ENCODE measurements at places on chromosomes 3 and 15.

DNA sequence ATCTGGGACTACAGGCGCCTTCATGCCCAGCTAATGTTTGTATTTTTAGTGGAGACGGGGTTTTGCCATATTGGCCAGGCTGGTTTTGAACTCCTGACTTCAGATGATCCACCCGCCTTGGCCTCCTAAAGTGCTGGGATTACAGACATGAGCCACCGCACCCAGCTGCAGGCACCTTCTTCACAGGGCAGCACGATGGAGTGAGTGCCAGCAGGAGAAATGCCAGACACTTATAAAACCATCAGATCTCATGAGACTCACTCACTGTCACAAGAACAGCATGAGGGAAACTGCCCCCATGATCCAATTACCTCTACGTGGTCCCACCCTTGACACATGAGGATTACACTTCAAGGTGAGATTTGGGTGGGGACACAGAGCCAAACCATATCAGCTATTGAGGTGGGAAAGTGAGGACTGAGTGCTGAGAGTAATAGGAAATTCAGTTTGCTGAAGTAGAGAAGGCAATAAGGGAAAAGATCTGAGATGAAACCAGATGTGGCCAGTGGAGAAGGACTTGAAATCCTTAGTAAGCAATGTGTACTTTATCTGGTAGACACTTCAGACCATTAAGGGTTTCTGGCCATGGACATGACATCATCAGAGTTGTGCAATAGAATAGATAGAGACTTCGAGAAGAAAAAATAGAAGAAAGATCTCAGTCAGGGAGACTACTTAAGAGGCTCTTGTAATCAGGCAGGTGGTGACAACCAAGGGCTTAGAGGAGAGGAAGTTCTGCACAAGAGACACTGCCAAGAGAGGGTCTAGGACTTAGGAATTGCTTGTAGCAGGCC is 18.1 kb upstream of the ATP13A5 start:
- no peak overlapping the region for H3K27ac ChIP-seq
- no peaks in the 10 kb centered on the region for H3K4me1 ChIP-seq
- no peaks in the 10 kb centered on the region for H3K27me3 ChIP-seq
- H3K4me3 ChIP-seq = no peak overlapping the region

DNA sequence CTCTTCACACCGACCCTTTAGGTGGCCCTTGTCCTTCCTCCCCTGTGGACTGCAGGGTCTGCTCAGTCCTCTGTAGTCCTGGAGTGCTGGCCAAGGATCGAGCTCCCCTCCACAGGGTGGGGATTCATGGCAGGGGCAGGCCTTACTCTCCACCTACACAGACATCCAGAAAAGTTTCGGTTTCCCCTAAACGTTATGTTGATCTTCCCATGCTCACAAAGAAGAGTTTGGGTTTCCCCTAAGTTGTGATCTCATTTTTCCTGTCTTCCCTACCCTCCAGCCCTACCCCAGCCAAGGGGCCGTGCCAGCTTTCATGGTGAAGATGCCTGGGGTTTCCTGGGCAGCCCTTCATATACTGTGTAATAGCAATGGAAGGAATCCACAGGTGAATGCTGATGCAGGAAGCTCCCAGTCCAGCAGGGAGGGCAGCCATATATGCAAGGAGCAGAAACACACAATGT is 10.3 kb downstream of the STOML1 start:
- no peak overlapping the region for H3K4me3 ChIP-seq
- peaks cover 37% of the 10 kb centered on the region for H3K4me1 ChIP-seq
- H3K27me3 ChIP-seq = peaks cover 11% of the 10 kb centered on the region
- H3K27ac ChIP-seq = no peak overlapping the region

DNA sequence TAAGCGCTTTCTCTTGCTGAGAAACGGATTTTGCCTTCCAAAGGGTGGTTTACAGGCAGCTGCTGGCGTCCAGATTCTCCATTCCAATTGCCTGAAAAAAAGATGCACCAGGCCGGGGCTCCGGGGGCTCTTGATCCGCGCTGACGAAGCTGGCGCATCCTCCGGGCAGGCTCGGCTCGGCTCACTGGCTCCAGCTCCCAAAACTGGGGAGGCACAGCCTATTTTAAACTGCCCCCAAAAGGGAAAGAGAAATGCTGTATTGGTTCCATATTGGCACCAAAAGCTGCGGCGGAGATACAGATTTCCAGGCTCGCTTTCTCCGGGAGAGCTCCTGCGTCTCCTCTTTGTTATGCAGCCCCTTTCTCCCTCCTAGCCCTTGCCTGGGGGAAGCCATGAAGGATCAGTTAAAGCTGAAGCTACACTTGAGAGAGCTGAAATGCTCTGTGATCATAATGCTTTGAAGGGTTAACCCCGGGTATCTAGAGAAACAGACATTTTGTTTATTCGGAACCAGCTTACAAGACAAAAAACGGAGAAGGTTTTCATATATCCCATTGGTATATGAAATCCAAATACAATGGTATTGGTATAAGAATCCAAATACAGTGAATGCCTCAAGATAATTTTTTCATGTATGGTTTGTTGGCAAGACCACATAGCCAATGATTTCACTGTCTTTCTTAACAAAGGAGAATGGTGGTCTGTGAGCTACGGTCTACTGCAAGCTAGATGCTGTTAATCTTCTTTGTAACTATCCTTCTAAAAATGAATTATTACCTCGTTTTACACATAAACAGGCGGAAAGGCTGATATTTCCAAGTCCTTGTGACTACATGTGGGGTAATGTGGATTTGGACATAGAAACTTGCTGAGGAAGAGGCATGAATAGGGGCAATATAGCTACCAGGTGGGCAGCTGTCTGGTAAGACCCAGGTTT is 693 bp downstream of the CD200 start:
- DNase-seq = no peak
- H3K27ac ChIP-seq = no peak overlapping the region
- peak overlapping the region; percentile 66 for H3K4me3 ChIP-seq
- peaks cover 12% of the 10 kb centered on the region for H3K27me3 ChIP-seq
- no peaks in the 10 kb centered on the region for H3K36me3 ChIP-seq

- H3K36me3 ChIP-seq = no peaks in the 10 kb centered on the region
- no peak for DNase-seq
- H3K4me3 ChIP-seq = no peak overlapping the region
- H3K4me1 ChIP-seq = no peaks in the 10 kb centered on the region
These were observed 75.6 kb upstream of the AGBL1 start for GRCh38 chr15:86004061-86004460.

GRCh38 chr3:51393564-51393963 is 2.5 kb downstream of the RBM15B start:
- no peak overlapping the region for H3K27ac ChIP-seq
- no peaks in the 10 kb centered on the region for H3K27me3 ChIP-seq
- no peak overlapping the region for H3K4me3 ChIP-seq
- peaks cover 63% of the 10 kb centered on the region for H3K4me1 ChIP-seq

GRCh38 chr3:11323813-11324212 is 51.6 kb downstream of the ATG7 start:
- H3K4me1 ChIP-seq = no peaks in the 10 kb centered on the region
- H3K27ac ChIP-seq = no peak overlapping the region
- peaks cover 3% of the 10 kb centered on the region for H3K36me3 ChIP-seq
- DNase-seq = no peak
- no peaks in the 10 kb centered on the region for H3K27me3 ChIP-seq

GRCh38 chr3:162354356-162354755 is 857.7 kb downstream of the OTOL1 start:
- H3K27ac ChIP-seq = no peak overlapping the region
- H3K27me3 ChIP-seq = no peaks in the 10 kb centered on the region
- DNase-seq = no peak
- H3K4me3 ChIP-seq = no peak overlapping the region
- no peaks in the 10 kb centered on the region for H3K36me3 ChIP-seq

GRCh38 chr3:7630925-7631324 is 770.0 kb downstream of the GRM7 start:
- DNase-seq = no peak
- H3K27me3 ChIP-seq = no peaks in the 10 kb centered on the region
- H3K36me3 ChIP-seq = no peaks in the 10 kb centered on the region
- H3K27ac ChIP-seq = no peak overlapping the region
- H3K4me3 ChIP-seq = no peak overlapping the region

DNA sequence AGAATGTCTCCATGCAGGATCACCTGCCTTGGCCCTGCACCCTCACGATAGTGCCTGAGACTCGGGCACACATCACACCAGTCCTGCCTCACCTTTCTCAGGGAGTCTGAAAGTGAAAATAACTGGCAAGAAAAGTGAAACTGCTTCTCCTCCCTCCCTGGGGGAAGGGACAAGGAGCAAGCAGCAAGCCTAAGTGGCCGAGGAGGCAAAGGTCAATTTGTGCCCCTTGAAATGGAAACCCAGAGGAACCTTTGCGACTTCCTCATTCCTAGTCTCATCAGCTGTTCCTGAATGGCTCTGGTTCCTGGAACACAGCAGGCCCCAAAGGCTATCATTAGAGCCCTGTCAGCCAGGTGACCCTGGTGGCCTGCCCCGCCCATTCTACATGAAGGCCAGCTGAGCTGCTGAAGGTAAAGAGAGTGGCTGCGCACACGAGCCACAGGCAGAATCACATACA is 28.0 kb upstream of the SLCO2A1 start:
- peaks cover 8% of the 10 kb centered on the region for H3K27me3 ChIP-seq
- no peak overlapping the region for H3K27ac ChIP-seq
- no peaks in the 10 kb centered on the region for H3K4me1 ChIP-seq
- H3K4me3 ChIP-seq = no peak overlapping the region
- no peaks in the 10 kb centered on the region for H3K36me3 ChIP-seq
- no peak for DNase-seq

DNA sequence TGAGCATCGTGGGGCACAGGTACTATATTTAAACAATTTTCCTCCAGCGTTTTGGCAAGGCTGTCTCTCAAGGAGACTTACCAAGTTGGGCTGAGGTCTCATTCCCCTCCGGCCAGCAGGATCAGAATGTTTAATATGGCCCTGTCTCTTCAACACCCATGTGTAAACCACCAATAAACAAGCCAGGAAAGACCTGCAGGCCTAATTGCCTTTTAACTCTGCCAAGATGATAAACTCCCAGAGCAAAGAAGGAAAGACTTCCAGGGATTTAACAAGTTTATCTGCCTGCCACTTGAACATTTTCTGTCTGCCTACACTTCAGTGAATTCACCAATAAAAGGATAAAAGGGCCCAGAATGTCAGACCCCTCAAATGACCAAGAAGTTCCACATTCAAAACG is 130.3 kb upstream of the WNT5A start:
- DNase-seq = no peak
- H3K27ac ChIP-seq = no peak overlapping the region
- no peaks in the 10 kb centered on the region for H3K27me3 ChIP-seq
- H3K4me1 ChIP-seq = no peaks in the 10 kb centered on the region

GRCh38 chr3:156689608-156690007 is 15.2 kb downstream of the TIPARP start:
- no peak overlapping the region for H3K27ac ChIP-seq
- peaks cover 4% of the 10 kb centered on the region for H3K36me3 ChIP-seq
- H3K4me3 ChIP-seq = no peak overlapping the region
- no peak for DNase-seq
- H3K27me3 ChIP-seq = no peaks in the 10 kb centered on the region

DNA sequence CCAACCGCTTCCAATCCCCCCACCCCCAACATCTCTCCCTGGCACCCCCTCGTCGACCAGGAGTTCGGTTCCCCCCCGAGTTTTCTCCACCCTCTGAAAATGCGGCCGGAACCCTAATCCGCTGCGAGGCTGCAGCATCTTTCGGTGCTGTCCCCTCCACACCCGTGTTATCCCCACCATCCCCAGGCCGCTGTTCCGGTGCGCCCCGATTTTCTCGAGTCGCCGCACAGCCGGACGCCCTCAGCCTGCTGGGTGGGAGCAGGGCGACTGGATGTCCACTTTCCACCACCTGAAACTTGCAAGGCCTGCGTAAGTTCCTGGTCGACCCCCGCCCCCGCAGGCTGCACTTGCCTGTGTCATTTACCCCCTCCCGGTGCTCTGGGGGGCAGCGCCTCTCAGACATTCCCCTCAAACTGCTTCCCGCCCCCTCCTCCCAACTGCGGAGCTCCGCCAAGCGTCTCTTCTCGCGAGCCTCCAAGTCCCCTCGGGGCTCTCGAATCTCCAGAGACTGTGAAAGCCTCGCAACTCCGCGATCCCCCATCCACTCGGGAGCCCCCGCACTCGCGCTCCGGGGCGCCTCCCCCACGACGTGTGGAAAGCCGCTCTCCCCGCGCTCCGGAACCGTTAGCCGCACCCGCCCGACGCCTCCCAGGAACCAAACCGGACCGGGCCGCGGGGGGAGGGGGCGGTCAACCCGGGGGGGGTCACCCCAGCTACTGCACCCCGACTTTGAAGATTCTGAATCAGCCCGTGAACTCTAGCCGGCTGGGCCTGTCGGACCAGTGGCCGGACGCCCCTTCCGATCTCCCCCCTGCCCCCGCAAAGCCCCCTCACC is 566 bp downstream of the ETV5 start:
- H3K27ac ChIP-seq = no peak overlapping the region
- H3K27me3 ChIP-seq = peaks cover 16% of the 10 kb centered on the region
- H3K36me3 ChIP-seq = no peaks in the 10 kb centered on the region
- H3K4me1 ChIP-seq = peaks cover 41% of the 10 kb centered on the region

- H3K4me1 ChIP-seq = no peaks in the 10 kb centered on the region
- H3K4me3 ChIP-seq = no peak overlapping the region
- no peaks in the 10 kb centered on the region for H3K27me3 ChIP-seq
These were observed 114.7 kb downstream of the GADL1 start for GRCh38 chr3:30779686-30780287.

DNA sequence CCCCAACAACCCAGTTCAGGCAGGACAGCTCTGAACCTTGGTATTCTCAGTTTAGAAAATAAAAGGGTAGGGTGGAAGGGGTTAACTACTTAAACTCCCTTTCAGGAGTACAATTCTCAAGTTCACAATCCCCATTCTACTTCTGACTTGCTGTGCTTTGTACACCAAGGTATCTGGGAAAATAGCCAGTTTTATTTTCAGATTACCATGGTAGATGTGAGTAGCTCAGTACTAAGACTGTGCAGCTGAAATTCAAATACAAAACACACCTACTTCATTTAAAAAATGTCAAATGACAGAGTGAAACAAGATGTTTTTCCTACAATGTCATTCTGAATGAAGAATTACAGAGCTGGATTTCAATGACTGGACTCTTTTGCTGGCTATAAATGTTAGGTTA is 27.4 kb downstream of the SLC7A14 start:
- no peak overlapping the region for H3K27ac ChIP-seq
- H3K36me3 ChIP-seq = no peaks in the 10 kb centered on the region
- H3K27me3 ChIP-seq = no peaks in the 10 kb centered on the region
- H3K4me3 ChIP-seq = no peak overlapping the region

- no peaks in the 10 kb centered on the region for H3K4me1 ChIP-seq
- H3K27ac ChIP-seq = no peak overlapping the region
- no peak overlapping the region for H3K4me3 ChIP-seq
- H3K27me3 ChIP-seq = no peaks in the 10 kb centered on the region
- H3K36me3 ChIP-seq = no peaks in the 10 kb centered on the region
- DNase-seq = no peak
These were observed 67.1 kb downstream of the PLOD2 start for GRCh38 chr3:146093896-146094295.

DNA sequence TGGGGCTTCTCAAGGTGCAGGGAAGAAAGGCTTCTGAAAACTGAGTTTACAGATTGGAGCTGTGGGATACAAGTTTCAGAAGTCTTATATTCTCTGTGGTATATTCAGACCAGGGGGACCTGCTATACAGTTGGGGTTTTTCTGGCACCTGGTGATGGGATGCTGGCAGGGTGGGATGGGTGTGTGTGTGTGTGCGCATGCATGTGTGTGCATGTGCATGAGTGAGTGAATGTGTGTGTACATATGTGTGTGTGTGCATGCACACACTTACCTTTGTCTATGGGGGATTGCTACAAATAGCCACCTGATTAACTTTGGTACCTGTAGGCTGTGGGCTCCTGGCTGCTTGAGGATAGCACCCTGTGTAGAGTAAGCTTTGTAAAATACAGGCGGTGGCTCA is 131.4 kb downstream of the PDCD6IP start:
- no peak overlapping the region for H3K4me3 ChIP-seq
- H3K27me3 ChIP-seq = peaks cover 2% of the 10 kb centered on the region
- H3K4me1 ChIP-seq = no peaks in the 10 kb centered on the region
- H3K27ac ChIP-seq = no peak overlapping the region
- no peaks in the 10 kb centered on the region for H3K36me3 ChIP-seq

Measured in T-cell (primary cell).